ENCODE measurements at places on chromosomes 7 and 10. TPM values are rescaled to one million over a fixed set of nuclear protein-coding genes. Genes with fewer than 3 reads are reported as not detected.

Gene MYOZ1
- 1.1 TPM for total RNA-seq

Gene SH2D4B
- total RNA-seq = 0.18 TPM

Gene SEMA4G
- total RNA-seq = 15.3 TPM

Gene SLC26A4
- 3.2 TPM for total RNA-seq

Gene SLC13A1
- total RNA-seq = not detected

Gene PTN
- 5.6 TPM for total RNA-seq

- no peak for DNase-seq
Measured at GRCh38 chr7:13894377-13894776, 95.1 kb downstream of the ETV1 start.

DNA sequence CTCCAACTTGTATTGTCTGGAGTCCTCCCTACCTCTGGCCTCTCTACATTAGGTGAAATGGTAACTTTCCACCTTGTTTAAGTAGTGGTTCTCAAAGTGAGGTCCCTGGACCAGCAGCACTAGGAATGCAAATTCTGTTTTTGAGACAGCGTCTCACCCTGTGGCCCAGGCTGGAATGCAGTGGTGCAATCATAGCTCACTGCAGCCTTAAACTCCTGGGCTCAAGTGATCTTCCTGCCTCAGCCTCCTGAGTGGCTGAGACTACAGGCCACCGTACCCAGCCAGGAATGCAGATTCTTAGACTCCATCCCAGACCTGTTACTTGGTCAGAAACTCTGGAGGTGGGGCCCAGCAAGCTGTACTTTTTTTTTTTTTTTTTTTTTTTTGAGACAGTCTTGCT, 6.8 kb upstream of the TBL2 start:
- no peak for DNase-seq

- peak; percentile 63 for DNase-seq
Measured at GRCh38 chr10:71213127-71213621, 804 bp downstream of the UNC5B start.

DNA sequence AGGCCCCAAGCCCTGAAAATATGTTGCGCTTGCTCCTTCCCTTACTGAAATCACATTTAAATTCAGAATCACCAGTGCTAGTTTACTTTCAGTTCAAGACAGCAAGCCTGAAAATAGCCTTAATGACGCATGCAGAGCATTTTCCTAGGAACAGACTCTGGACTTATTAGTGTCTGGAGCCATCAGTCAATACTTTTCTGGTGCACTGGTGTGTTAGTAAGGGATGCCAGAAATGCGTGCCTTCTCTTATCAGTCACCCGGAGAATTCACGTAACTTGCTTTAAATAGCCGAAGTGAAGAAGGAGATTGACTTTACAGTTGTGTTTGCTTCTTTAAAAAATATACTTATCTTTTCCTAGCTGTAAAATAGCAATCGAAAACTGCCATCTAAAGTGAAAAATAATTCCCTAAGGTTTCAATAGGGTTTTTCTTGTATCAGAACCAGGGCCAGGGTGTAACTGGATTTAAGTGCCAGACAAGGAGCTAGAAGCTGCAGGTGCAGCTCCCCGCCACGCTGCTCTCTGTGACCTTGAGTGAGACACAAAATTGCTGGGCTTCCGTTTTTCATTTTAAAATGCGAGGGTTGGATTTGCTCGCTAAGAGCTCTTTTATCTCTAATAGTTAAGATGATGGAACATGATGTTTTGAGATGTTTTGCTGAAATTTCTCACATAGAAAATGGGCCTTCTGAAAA, 177.8 kb downstream of the NSUN6 start:
- DNase-seq = no peak

DNA sequence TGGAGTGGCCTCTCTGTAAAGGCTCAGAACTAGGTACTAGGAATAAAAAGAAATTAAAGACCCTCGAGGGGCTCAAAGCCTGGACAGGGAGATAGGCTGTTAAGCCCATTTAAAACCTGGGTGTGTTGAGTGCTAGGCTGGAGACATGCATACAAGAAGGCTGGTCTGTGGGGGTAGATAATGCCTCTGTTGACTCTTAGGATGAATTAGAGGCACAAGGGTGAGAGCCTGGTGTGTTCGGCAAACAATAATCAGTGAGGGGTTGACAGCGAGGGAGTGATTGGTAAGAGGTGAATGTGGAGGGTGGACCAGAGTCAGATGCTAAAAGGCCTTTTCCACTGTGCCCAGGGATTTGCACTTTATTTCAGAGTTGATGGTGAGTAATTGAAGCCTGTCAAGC, 12.7 kb downstream of the GSTO2 start:
- DNase-seq = no peak

- DNase-seq = peak; percentile 39
Measured at GRCh38 chr7:44284216-44284615, 41.2 kb downstream of the CAMK2B start.

DNA sequence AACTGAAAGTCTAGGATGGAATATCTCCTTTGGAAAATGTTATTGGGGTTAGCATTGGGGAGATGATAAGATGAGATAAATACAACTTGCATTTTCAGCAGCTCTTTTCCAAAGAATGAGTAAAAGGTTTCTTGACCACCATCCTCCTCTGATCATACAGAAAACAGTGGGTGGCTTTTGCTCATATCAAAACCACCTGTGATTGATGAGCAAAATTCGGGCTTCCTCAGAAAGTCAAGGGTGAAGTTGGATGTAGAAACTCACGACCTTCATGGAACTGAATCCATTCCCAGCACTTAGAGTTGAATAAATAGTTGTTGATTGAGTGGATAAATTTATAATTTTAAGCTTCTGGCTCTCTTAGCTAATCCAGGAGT, 158.4 kb downstream of the DNAJB6 start:
- no peak for DNase-seq

- no peak for DNase-seq
Measured at GRCh38 chr10:9289811-9290210, 1235.3 kb downstream of the GATA3 start.

DNA sequence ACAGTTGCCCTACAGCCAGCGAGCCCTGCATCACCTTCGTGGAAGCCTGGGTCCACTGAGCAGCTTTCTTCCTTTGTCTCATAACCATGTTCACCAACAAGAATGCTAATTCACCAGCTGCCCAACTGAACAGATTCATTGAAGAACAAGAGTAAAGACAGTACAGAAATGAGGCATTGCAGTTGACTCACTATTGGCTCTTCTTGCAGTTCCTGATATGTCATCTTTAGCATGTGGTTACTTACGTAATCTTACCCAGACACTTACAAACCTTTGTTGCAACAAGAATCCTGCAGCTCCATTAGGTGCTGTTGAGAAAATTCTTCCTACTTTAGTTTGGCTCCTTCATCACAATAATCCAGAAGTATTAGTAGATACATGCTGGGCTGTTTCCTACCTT, 174.0 kb upstream of the TPK1 start:
- DNase-seq = no peak

GRCh38 chr10:132048294-132048667, 17.5 kb upstream of the JAKMIP3 start:
- no peak for DNase-seq
